ENCODE measurements at places on chromosomes 11 and 22.

GRCh38 chr11:67465189-67465510 lies 3.9 kb downstream of the TMEM134 start:
- DNase-seq, result no peak

DNA sequence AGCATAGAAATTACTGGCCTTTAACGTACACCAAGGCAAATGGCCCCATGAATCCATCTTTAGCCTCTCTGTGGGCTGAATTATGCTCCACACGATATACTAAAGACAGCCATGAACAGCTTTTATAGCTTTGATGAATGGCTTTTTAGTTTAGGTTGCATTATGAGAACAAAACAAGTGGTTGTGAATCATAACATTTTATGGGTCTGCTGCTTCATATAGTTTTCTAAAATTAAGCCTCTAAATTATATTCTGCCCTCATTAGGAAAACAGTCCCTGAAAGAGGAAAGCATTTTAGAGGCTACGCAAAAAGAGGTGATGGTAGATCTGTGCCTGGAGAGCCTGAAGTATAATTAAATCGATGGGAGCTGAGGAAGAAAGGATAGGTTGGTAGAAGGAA lies 221.3 kb downstream of the CADM1 start:
- DNase-seq, result no peak

- no peak for DNase-seq
Observed at GRCh38 chr11:107472966-107473365, 15.3 kb upstream of the CWF19L2 start.

DNA sequence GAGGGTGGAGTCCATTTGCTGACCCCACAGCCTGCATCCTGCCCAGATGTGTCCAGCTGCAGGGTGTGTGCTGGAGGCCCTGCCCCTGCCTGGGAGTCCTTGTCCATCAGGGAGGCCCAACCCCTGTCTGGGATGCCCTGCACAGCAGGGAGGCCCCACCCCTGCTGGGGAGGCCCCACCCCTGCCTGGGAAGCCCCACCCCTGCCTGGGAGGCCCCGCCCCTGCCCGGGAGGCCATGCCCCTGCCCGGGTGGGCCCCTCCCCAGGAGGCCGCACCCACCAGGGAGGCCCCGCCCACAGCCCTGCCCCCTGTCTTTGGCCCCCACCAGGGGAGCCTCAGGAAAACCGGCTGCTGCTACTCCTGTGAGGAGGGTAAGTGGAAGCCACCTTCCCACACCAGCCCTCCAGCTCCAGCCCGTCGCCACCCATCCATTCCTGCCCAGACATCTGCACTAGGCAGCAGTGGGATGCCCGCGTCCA lies 37.2 kb downstream of the MUC5B start:
- DNase-seq, result no peak

DNA sequence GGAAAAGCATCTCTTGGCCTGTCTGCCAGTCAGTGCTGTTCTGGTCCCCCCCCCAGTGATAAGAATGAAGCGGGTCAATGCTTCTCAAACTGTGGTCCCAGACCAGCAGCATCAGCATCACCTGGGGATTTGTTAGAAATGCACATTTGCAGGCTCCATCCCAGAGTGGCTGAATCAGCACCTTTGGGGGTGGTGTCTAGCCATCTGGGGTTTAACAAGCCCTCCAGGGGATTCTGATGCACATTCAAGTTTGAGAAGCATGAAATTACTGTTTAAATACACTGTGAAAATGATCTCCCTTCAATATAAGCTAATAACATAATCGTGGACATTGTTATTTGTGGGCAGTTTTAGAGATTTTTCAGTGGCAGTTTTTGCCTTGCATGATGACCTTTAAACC lies 133.5 kb downstream of the MYO18B start:
- DNase-seq, result no peak

DNA sequence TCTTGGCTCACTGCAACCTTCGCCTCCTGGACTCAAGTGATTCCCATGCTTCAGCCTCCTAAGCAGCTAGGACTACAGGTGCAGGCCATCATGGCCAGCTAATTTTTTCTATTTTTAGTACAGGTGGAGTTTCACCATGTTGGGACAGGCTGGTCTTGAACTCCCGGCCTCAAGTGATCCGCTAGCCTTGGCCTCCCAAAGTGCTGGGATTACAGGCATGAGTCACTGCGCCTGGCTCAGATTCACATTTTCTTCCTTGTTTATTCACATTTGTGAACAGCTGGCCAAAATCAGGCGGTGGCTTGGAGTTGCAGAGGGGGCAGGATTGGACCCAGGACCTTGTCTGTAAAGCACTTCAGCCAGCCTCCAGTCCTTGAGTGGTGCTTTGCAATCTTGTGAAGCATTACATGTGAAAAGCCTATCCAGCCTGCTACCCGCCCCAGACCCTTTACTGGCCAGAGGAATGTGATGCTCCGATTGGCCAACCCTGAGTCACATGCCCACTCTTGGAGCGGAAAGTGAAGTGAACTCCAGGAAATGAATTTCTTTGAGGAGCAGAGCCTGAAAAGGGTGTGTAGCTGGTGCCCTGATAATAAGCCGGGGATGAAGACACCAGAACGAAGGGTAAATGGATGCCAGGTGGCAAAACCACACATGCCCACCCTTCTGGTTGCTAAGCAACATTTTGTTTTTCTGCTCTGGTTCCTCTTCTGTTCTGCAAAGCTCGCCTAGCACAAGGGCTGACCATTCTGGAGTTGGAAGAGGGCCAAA lies 62.6 kb upstream of the PTPRJ start:
- DNase-seq, result peak; percentile 95

- no peak for DNase-seq
Observed at GRCh38 chr22:35866651-35867050, 149.0 kb downstream of the APOL5 start.

- DNase-seq, result no peak
Observed at GRCh38 chr22:17815703-17816254, 41.5 kb upstream of the BID start.

DNA sequence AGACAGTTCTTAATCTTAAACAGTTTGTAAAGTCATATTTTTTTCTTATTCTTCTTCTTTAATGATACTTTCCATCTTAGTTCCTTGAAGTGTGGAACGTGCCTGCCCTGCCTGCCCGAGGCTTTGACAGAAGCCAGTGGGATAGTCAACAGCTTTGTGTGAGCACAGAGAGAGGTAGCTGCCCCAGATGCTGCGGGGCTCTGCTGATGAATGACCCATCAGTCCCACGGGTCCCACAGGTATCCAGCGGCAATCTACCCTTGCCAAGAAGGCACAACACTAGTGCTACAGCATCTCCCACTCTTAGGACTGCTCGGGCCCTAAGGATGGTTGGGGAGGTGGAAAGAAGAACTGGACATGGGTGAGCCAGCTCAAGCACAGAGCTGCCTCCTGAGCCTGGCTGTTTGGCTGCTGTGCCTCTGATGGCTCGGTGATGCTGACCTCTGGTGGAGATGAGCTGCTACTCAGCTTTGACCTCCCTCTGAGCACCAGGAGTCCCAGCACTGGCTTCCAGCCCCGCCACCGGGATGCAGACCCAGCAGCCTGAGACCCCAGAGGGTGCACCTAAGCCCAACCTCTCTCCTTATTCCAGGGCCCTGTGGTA lies 11.8 kb upstream of the APLNR start:
- peak; percentile 83 for DNase-seq

- DNase-seq, result no peak
Observed at GRCh38 chr22:23514322-23515038, 65.6 kb downstream of the IGLL1 start.

GRCh38 chr11:130737866-130738431 lies 178.3 kb downstream of the SNX19 start:
- DNase-seq, result peak; percentile 86

DNA sequence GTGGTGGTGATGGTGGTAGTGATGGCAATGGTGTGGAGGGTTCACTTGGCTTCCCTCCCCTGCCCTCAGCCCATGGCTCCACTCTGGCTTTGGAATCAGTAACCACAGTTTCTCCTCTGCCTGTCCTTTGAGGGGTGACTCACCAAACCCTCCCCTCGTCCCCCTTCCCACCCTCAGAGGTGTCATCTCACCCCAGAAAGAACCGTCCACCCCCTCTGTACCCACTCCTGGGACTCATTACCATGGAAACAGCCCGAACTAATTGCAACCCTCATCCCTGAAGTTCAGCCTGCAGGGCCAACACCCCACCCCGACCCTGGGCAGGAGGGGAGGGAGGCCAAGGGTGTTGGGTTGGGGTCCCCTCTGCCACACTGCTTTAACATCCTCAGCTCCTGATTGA lies 26.6 kb downstream of the PHLDB1 start:
- no peak for DNase-seq
